ENCODE measurements at places on chromosomes 7 and 10. TPM values are rescaled to one million over a fixed set of nuclear protein-coding genes. Genes with fewer than 3 reads are reported as not detected.

GRCh38 chr7:105106473-105106872, 92.5 kb downstream of the KMT2E start:
- H3K4me1 ChIP-seq = no peaks in the 10 kb centered on the region
- H3K27me3 ChIP-seq = no peaks in the 10 kb centered on the region
- H3K4me3 ChIP-seq = no peak overlapping the region
- DNase-seq = no peak

- no peak overlapping the region for H3K27ac ChIP-seq
- no peaks in the 10 kb centered on the region for H3K27me3 ChIP-seq
- no peak overlapping the region for H3K4me3 ChIP-seq
- peaks cover 6% of the 10 kb centered on the region for H3K36me3 ChIP-seq
Observed at GRCh38 chr10:84156768-84157167, 16.8 kb upstream of the GPR15LG start.

DNA sequence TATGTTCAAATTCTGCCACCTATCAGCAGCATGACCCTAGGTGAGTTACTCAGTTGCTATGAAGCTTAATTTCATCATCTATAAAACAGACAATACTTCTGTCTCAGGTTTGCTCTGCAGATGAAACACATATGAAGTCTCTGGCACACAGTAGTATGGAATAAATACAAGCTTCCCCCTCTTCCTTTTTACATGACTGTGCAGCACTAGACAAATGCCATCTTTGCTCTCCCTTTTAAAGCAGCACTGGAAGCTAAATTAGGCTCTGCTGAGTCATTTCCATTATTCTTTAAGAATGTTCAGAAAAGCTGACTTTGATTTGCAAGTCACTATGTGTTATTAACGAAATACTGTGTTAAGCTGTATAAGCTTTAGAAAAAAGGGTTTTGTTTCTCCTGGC, 40.7 kb upstream of the ANAPC16 start:
- H3K4me3 ChIP-seq = no peak overlapping the region
- no peaks in the 10 kb centered on the region for H3K4me1 ChIP-seq
- H3K27ac ChIP-seq = no peak overlapping the region
- no peak for DNase-seq

DNA sequence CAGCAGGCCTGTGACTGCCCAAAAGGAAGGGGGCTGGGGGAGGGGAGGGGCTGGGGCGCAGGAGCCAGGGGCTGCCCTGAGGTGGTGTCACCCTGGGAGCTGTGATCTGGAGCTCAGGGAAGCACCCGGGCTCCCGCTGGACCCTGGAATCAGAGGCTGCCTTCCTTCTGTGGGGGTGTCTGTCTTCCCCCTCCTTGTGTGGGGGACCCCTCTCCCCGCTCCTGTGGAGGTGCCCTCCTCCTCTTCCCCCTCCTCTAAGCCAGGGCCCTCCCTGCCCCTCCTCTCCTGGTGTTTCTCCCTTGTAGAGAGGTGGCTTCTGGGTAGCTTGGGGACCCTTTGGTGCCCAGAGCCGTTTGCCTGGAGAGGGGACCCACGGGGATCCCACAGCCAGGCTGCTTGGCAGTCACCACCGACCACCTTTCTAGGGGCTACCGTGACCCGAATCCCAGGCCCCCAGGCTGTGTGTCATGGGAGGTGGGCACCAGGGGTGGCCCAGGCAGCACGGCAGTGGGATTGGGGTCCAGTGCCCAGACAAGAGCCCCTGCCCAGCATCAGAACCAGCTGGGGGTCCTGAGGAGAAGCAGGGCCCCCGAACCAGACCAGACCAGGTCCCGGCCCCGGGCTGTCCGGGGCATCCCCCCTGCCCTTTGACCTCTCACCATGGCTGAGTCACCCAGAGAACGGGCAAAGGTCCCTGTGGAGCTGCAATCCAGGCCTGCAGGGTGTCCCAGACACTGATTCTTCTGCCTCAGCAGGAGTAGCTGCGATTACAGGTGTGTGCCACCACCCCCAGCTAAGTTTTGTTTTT, 741 bp downstream of the PRAP1 start:
- no peaks in the 10 kb centered on the region for H3K4me1 ChIP-seq
- no peaks in the 10 kb centered on the region for H3K36me3 ChIP-seq
- no peak overlapping the region for H3K27ac ChIP-seq
- DNase-seq = no peak

- H3K27ac ChIP-seq = no peak overlapping the region
- no peaks in the 10 kb centered on the region for H3K27me3 ChIP-seq
- DNase-seq = no peak
- H3K4me3 ChIP-seq = no peak overlapping the region
- H3K36me3 ChIP-seq = no peaks in the 10 kb centered on the region
Observed at GRCh38 chr10:116486770-116487448, 58.8 kb upstream of the PNLIP start.

- no peaks in the 10 kb centered on the region for H3K4me1 ChIP-seq
- H3K27me3 ChIP-seq = no peaks in the 10 kb centered on the region
- H3K4me3 ChIP-seq = no peak overlapping the region
- DNase-seq = no peak
- no peak overlapping the region for H3K27ac ChIP-seq
- H3K36me3 ChIP-seq = no peaks in the 10 kb centered on the region
Observed at GRCh38 chr10:58778966-58779365, 266.3 kb downstream of the BICC1 start.

GRCh38 chr7:132491391-132491945, 84.8 kb downstream of the PLXNA4 start:
- no peak for DNase-seq
- H3K27ac ChIP-seq = no peak overlapping the region
- no peak overlapping the region for H3K4me3 ChIP-seq
- H3K4me1 ChIP-seq = peaks cover 7% of the 10 kb centered on the region
- no peaks in the 10 kb centered on the region for H3K27me3 ChIP-seq

DNA sequence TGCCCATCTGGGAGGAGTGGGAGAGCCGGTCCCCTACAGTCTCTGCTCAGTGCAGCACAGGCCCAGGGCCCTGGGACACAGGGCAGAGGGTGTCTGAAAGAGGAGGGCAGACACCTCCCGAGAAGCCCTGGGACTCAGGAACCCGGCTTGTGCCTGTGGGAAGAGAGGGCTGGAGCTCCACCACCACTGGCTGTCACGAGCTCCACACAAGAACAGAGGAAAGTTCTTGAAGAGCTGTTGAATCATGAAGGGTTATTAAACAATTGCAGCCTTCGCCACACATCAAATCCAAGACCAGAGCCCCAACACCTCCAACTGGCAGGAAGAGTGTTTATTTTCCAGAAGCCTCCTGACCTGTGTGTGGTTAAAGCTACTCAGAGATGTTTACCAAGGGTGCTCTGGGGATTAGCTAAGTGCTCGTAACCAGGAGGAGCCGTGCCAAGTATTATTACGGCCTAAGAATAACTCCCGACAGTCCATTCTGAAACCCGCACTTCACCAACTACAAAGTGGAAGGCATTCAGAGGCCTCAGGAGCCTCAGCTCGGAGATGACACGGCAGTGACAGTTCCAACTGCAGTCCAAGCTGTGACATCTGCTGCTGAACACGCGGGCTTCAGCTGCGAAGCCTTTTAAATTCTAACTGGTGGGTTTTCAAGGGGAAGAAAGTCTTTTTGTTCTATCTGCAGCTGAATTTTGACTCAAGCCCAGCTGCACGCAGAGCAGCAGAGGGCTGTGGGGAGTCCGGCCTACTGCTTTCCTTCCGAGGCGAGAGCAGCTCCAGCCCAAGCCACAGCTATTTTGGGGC, 75.1 kb downstream of the MAD1L1 start:
- no peak overlapping the region for H3K27ac ChIP-seq
- no peaks in the 10 kb centered on the region for H3K4me1 ChIP-seq
- no peak overlapping the region for H3K4me3 ChIP-seq

DNA sequence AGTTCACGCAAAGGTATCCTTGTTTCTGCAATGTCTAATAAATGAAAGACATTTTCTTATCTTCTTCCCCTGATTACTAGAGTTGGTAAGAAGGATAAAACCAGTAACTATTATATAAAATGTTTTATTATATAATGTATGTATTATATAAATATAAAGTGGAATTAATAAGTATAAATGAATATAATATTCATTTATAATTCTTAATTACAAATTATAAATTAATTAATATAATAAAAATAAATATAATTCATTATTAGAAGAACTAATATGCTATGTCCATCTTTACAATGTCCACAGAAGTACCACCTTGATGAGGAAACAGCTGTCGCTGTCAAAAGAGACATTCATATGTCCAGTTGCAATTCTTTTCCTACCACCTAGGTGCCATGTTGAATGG, 177.7 kb downstream of the GLI3 start:
- H3K36me3 ChIP-seq = no peaks in the 10 kb centered on the region
- H3K4me3 ChIP-seq = no peak overlapping the region
- no peak for DNase-seq
- H3K27me3 ChIP-seq = no peaks in the 10 kb centered on the region
- no peaks in the 10 kb centered on the region for H3K4me1 ChIP-seq

Gene HMX3
- total RNA-seq = not detected

Gene TFEC
- 1.9 TPM for total RNA-seq

Gene MAGI2
- total RNA-seq = 0.05 TPM

Gene SMKR1
- total RNA-seq = 1.1 TPM

Gene IFIT1B
- not detected for total RNA-seq

Gene AGBL3
- 3.8 TPM for total RNA-seq

Gene PCLO
- not detected for total RNA-seq

All from naive thymus-derived CD4-positive, alpha-beta T cell (primary cell).